ENCODE measurements at places on chromosomes 5 and 9.

GRCh38 chr9:115000217-115000639, 69.8 kb upstream of the TNFSF8 start:
- DNase-seq, result no peak

GRCh38 chr9:87594194-87594593, 96.5 kb downstream of the DAPK1 start:
- no peak for DNase-seq

DNA sequence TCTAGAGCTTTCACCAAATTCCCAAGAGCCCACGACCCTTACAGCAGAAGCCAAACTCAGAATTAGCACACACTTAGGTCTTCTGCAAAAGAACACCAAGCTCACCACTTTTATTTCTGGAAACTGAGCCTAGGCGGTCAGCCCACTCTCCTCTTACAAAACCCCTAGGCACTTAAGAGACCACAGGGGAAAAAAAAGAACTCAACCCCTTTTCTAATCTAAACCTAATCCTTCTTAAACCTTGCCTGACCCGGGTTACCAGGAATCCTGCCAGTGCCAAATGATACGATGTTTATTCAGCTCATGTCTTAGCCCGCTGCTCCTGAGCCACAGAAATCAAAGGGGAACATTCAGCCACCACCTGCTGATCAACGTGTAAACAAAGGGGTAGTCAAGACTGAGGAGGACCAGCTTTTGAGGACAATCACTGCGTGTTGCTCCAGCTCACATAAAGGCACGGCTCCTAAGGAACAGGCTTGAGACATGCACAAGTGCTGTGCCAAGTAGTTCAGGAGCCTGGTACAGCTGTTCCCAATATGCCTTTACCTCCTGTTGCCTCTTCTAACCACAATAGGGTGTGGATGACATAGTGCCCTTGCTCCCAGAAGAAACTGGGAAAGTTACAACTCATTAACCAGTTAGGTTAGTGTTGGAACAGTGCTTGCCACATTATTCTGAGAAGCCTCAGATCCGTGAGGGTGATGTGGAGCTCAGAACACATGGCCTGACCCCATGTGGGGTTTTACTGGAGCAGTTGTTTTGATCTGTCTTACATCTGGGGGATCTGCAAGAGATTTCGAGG, 49.3 kb downstream of the ZFAND5 start:
- DNase-seq, result peak; percentile 45

GRCh38 chr9:112913326-112913725, 22.6 kb upstream of the SLC46A2 start:
- DNase-seq, result peak; percentile 78

- peak; percentile 12 for DNase-seq
Measured at GRCh38 chr5:130109152-130109551, 204.9 kb downstream of the CHSY3 start.

DNA sequence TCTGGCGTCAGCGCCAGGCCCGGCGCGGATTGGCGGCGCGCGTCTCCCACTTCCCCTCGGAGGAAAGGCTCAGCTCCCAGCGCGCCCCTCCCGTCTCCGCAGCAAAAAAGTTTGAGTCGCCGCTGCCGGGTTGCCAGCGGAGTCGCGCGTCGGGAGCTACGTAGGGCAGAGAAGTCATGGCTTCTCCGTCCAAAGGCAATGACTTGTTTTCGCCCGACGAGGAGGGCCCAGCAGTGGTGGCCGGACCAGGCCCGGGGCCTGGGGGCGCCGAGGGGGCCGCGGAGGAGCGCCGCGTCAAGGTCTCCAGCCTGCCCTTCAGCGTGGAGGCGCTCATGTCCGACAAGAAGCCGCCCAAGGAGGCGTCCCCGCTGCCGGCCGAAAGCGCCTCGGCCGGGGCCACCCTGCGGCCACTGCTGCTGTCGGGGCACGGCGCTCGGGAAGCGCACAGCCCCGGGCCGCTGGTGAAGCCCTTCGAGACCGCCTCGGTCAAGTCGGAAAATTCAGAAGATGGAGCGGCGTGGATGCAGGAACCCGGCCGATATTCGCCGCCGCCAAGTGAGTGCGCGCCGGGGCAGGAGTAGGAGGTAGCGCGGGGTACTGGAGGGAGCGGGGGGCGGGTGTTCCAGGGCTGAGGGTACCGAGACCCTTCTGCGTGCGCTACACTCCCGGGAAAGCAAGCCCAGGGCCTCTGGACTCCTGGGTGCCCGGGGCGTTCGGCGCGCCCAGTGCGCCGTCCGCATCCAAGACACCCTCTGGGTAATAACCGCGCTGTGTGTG, at the start of gene MSX2:
Gene MSX2, plus strand, starts transcription at position 99 of the 777 bp plus-strand sequence. Its CDS starts 78 bp downstream, at position 177.
- no peak for DNase-seq

DNA sequence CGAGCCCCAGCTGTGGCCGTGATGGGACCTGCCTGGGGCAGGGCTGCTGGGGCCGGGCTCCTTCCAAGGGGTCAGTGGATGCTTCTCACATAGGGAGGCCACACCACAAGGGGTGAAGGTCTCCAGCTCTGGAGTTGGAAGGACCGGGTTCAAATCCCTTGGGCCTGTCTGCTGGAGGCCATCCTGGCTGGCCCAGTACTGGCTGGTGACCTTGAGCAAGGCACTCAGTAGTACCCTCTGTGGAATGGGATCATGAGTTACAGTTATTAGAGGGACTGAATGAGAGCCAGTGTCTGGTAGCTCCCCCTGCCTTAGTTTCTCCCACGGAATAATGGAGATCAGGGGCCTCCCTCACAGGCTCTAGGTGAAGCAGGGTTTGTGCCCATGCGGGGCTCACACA, 58.3 kb downstream of the LMX1B start:
- DNase-seq, result no peak

GRCh38 chr5:58135571-58136335, 324.1 kb downstream of the PLK2 start:
- no peak for DNase-seq

- DNase-seq, result no peak
Measured at GRCh38 chr5:3194271-3194670, 401.4 kb upstream of the IRX1 start.

DNA sequence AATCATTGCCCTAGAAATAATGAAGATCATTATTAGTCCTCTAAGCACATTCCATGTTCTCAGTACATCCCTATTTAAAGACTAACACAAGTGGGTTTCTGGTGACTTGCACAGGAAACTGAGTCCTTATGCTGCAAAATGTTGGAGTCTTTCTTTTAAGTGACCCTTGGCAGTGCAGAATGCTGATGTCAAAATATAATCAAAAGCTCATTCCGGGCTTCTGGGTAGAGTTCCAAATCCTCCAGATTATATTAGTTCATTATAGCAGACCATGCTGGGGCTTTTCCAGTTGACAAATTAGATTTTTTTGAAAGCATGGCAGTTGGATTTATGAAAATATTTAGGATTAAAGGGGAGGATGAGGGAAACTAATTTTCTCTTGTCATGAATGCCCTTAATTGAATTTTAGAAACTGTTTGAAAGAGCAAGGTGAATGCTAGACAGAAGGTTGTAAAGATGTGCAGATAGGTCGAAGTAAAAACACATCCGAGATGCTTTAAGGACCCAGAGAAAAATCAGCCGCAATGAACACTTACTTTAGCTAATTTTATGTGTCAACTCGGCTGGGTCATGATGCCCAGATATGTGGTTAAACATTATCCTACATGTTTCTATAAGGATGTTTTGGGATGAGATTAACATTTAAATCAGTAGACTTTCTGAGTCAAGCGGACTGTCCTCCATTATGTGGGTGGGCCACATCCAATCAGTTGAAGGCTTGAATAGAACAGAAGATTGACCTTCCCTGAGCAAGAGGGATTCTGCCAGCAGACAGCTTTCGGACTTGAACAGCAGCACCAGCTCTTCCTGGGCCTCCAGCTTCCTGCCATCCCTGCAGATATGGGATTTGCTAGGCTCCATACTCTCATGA, 88.7 kb downstream of the DAP start:
- no peak for DNase-seq

GRCh38 chr9:130041648-130042405, 1.2 kb downstream of the FNBP1 start:
- DNase-seq, result peak; percentile 61

DNA sequence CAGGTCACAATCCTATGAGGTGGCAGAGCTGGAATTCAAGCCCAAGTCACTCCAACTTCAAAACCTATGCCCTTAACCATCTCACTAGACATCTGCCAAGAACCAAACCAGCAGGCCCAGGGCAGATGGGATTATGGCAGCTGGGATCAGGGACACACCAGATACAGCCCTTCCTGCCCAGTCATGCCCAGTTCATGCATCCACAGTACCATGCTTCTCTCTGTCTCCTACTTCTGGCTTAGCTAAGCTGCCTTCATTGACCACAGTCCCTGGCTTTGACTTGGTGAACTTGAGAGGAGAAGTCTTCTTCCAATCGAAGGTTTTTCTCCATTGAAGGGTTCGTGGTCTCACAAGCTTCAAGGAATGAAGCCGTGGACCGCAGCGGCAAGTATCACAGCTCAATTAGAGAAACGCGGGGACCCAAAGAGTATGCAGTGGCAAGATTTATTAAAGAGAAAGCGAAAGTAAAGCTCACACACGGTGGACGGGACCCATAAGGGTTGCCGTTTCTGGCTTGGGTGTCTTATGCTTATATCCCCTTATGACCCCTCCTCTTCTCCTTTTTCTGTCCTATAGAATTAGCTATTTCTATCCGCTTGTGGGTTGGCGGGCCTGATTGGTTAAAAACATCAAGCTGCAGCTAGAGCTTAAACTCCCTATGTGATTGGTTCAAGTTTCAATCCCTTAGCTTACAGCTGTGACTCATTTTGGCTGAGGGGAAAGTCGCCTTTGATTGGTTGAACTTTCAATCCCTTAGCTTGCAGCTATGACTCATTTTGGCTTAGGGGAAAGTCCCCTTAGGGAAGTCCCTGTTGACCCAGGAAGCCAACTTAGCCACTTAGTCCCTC, 101.2 kb downstream of the TRIM36 start:
- DNase-seq, result no peak

DNA sequence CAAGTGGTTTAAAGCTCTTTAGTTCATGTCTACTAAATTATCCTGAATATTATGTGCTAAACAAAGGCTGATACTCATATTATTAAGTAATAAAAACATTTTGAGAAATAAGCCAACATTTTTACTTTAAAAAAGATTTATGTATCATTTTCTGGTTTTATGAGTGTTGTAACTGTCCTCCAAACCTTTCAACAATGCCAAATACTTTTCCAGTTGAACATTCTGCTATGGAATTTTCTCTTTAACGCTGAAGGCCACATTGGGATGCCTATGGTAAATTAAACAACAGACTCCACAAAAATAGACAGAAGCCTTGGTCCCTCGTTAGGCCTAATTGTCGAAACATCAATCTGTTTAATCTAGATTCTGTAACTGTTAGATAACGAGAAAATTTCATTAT, 131.3 kb downstream of the GLIS3 start:
- no peak for DNase-seq

- DNase-seq, result peak; percentile 16
Measured at GRCh38 chr9:23702311-23702922, 123.6 kb downstream of the ELAVL2 start.

GRCh38 chr5:9644630-9645029, 14.5 kb upstream of the TAS2R1 start:
- DNase-seq, result no peak

GRCh38 chr5:148457183-148457620, 73.4 kb downstream of the FBXO38 start:
- DNase-seq, result no peak

DNA sequence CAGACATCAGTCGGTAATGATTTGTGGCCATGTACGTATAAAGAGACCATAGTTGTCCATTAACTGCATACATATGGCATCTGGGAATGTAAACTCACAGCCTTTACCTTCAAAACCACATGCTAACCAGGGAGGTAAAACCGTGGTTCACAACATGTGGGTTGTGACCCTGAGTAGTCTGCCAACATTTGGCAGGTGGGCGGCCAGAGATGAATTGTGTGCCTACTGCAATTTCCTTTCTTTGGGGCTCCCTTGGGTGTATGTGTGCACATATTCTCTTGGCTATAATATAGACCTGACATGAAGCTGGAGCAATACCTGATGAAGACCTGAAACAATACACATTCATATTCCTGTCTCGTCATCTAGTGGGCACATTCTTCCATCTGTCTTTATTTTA, 396.0 kb downstream of the MLLT3 start:
- no peak for DNase-seq

- DNase-seq, result no peak
Measured at GRCh38 chr9:105082843-105083242, 154.9 kb upstream of the ABCA1 start.

GRCh38 chr5:58317009-58317408, 142.9 kb downstream of the PLK2 start:
- no peak for DNase-seq

DNA sequence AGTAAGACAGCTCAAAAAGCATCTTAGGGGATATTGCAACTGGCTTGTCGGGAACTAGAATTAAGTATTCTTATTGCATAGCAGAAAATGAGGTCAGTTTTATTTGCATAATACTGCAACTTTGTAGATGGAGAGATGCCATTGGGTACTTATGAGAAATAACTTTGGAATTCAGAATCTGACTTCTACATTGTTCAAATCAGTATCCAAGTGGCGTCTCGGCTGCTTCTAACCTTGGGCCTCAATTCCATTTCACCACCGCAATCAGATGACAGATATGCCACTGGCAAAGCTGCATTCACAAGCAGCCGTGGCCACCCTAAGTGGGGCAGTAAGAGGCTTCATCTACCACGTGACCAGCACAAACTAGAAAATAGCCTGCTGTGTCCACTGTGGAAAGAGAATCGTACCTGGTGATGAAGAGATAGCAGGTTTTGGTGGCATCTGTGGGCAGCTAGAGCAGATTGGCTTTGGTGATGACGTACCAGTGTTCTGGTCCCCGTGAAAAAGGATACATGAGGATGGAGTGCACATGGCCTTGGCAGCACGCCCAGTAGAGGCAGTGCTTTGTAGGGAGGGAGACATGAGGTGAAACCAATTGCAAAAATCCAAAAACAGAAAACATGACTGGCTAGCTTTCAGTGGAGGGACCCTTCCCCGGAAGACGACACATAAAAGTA, 116.6 kb downstream of the KLHL3 start:
- peak; percentile 98 for DNase-seq

DNA sequence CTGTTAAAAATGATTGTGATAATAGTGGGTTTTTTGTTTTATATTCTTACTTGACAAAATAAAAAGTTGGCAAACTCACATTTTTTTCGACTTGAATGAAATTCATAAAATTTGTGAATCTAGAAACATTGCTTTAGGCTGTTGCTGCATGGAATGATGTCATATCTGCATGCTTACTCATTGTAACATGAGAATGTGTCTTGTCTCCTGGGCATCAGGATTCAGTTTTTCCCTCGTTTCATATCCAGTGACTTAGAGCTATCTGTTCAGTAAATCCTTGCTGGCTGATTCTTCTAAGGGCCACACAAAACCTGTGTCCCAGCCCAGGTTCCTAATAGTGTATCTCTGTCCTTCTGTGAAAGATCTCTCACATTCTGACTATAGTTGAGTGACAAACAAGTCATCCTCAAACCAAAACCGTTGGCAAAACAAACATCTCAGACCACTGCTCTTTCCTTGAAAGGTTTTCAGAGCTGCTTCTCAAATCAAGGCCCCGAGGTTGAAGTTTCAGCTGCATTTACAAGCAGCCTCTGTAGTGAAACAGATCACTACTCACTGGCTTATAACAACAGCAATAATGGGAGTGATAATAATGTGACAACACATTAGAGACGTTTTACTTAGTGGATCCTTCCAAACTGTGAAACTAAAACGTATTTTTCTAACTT, 95.0 kb downstream of the NPR3 start:
- no peak for DNase-seq

- DNase-seq, result no peak
Measured at GRCh38 chr9:104313396-104314110, 190.5 kb upstream of the OR13F1 start.
